ENCODE measurements at places on chromosomes 2 and 18. TPM values are rescaled to one million over a fixed set of nuclear protein-coding genes. Genes with fewer than 3 reads are reported as not detected.

The ACKR3 gene
- 57.0 TPM for total RNA-seq

The COL3A1 gene
- total RNA-seq: 0.92 TPM

The MAPRE2 gene
- 67.6 TPM for total RNA-seq

The CREG2 gene
- 0.81 TPM for total RNA-seq

The DYSF gene
- 82.1 TPM for total RNA-seq

The EMILIN1 gene
- total RNA-seq: 13.8 TPM

The MAP4K4 gene
- 374 TPM for total RNA-seq

The SMIM21 gene
- total RNA-seq: not detected

The ATP6V1B1 gene
- not detected for total RNA-seq

The SERPINB10 gene
- total RNA-seq: not detected

The DOK6 gene
- not detected for total RNA-seq

The XRCC5 gene
- total RNA-seq: 325 TPM

The ASXL2 gene
- total RNA-seq: 5.1 TPM

The ACYP2 gene
- 3.2 TPM for total RNA-seq

The ADD2 gene
- total RNA-seq: 2.6 TPM

The MRPS5 gene
- 67.9 TPM for total RNA-seq

DNA sequence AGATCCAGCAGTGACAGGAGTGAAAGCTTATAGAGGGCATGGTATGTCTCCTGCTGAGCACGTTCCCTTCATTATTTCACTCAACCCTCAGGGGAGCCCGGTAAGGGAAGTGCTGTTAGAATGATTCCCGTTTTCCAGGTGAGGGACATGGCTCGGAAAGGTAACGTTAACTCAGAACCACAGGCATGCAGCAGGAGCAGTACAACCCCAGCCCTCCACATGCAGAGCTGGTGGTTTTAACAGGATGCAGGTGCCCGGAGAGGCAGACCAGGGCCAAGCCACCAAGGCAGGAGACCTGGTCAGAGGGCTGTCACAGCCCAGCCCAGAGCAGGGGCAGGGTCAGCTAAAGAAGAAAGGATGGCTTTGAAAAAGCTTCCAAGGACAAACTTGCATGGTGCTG lies 268.5 kb downstream of the SH3BP4 start:
- DNase-seq: no peak

DNA sequence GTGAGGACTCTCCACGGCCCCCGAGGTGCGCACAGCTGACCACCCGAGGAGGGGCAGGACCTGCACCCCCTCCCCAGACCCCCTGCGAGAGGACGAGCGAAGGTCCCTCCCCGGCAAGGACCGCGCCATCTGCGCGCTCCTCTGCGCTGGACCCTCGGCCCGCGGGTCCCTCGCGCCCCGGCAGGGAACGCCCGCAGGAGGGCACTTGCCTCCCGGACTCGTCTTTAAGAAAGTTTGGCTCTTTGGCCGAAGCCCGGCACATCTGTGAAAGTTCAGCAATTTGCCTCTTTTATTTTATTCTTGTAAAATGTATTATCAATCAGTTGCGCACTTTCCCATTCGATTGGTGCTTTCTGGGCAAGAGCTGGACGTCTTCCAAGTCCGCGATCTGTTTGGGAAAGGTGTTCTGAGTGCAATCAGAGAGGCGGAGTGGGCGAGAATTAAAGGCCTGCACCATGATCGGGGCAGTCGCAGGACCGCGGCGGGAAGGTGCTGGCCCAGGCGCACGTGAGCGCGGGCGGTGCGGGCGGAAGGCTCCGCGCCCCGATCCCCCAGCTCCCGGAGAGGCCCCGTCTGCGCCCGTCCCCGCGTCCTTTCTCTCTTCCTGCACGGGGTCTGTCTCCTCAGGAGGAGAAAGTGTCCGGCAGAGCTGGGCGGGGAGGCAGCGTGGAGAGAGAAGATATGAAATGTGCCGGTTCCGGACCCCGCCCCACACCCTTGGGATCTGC lies 1.6 kb upstream of the ALKAL2 start:
- no peak for DNase-seq

DNA sequence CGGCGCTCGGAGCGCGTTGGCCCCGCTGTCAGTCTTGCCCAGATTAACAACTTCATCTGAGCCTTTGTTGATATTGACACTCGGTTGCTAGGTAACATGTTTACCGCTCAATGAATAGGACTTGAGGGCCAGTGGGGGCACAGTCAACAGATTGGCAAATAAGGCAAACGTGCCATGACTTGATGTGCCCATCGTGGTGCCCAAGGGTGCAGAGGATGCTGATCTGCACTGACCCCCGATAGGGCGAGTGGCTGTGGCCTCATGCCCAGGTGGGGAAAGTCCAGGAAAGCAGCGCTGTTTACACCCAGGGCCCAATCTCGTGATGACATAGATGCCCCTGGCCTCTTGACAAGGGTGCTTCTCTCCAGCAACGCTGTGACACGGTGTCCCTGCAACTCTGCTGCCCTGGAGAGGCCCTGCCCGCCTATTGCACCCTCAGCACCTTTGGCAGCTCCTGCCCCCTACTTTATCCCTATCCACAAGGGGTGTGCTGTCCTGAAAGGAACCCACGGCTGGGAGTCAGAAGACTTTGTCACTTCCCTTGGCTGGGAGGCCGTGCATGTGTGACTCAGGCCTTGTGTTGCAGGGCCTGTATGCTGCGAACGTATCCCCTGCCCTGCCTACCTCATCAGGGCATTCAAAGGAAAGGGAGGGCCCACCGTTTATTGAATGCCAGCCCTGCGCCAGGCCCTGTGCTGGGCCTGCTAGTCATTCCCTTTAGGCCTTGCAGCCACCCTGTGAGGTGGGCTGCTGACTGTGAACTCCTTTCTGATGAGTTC lies 158.0 kb downstream of the INHBB start:
- DNase-seq: no peak

DNA sequence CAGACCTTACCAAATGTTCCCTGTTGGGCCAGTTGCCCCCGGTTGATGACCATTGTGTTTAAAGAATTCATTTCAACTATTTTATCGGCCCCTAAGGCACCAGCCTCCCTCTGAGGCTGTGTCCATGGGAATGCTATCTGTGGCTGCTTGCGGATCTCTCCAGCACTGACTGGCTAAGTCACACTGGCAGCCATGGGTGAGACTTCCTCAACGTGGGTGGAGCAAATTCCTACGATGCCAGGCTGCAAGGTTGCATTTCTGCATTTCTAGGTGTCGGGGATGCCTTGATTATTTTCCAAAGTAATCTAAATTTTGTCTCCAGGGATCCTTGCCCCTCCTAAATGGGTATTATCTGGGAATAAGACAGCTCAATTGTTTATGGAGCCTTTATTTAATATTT lies 6.2 kb downstream of the CXCR4 start:
- DNase-seq: no peak

DNA sequence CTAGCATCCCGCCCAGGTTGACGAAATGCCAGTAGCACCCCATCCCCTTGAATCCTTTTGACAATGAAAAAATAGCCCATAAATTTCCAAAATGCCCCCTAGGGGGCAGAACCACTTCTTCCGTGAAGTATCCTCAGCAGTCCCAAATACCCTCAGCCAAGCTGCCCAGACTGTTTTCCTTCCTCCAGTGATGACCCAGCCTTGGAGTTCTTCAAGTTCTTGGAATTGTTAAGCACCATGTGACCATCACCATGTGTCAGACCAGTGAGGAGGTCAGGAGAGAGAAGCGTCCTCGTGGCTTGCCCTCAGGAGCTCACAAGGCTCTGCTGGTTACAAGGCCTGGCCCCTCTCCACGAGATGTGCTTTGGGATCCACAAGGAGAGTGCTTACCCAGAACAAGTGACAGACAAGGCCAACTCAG lies 1.4 kb upstream of the SLC23A3 start:
- DNase-seq: peak; percentile 66

- no peak for DNase-seq
Measured at GRCh38 chr2:124025891-124026434, 876 bp downstream of the CNTNAP5 start.

DNA sequence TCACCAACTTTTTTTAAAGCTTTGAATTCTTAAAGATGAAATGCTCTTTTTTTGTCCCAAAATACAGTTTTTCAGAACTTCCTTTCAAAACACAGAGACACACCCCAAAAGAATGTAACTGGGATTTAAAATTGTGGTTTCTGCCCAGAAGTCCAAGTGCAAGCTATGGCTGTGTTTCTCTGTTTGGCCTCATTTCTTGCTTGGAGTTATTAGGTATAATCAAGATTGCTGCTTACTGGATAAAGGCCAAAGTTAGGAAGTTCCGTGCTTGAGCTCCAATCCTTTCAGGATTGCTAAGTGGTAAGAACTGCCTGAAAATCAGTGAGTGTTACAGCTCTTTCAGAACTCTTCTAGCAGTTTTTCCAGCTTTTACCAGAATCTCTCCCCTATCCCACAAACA lies 16.9 kb downstream of the ZBTB7C start:
- DNase-seq: no peak

GRCh38 chr18:28108814-28109213 lies 68.1 kb downstream of the CDH2 start:
- DNase-seq: no peak

GRCh38 chr2:26618611-26619010 lies 22.6 kb downstream of the CIB4 start:
- no peak for DNase-seq

- DNase-seq: no peak
Measured at GRCh38 chr18:21047126-21047525, 64.5 kb downstream of the ROCK1 start.

- no peak for DNase-seq
Measured at GRCh38 chr18:13267431-13267873, 48.9 kb downstream of the LDLRAD4 start.

DNA sequence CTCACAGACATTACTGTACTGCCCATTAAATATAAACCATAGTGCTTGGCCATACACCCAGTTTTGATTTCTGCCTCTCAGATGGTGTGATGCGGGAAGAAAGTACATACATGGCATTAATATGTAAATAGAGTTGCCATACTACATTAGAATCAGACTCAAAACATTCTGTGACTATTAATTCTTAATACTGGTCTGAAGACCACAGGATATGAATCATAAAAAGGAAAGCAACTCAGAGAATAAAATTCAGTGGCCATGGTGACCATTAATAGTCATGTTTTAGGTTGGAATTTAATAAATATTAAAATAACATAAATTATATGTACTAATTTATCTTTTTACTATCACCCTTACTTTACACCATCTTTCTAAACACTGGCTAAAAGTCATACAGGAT lies 33.0 kb upstream of the WDR75 start:
- no peak for DNase-seq

DNA sequence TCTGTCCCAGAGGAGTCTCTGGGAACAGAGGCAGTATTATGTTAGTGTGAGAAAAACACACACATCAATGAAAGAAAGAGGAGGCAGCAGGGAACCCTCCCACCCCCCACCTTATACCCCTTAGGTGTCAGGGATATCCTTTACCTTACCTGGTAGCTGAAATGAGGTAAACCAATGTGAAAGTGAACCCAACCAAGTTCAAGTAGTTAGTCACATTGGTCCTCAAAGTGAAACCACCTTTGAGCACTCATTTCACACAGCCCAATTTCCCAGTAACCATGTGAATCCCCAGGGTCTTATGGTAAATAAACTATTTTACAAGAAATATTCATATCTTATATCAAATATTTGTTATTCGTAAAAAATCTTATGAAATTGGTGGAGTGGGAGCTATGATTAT lies 377.8 kb downstream of the LRATD1 start:
- no peak for DNase-seq

- DNase-seq: no peak
Measured at GRCh38 chr2:120715353-120715752, 20.3 kb upstream of the GLI2 start.

GRCh38 chr2:3244486-3244885 lies 133.1 kb downstream of the EIPR1 start:
- DNase-seq: no peak

- no peak for DNase-seq
Measured at GRCh38 chr2:200354833-200355751, 48.6 kb downstream of the SPATS2L start.

DNA sequence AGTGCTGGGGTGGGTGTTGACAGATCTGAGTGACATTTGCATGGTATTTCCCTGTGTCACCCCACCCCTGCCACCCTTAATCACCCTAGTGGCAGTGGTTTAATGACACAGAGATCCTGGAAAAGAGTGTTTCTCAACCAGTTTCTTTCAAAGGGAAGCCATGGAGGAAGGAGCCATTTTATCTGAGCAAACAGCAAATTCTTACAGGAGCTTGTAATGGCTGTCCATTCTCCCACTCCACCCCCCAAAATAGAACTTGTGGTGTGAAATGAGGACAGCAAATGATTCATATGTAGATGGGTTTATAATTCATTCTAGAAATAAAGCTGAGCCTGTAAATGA lies 51.5 kb downstream of the CDC42EP3 start:
- DNase-seq: no peak

DNA sequence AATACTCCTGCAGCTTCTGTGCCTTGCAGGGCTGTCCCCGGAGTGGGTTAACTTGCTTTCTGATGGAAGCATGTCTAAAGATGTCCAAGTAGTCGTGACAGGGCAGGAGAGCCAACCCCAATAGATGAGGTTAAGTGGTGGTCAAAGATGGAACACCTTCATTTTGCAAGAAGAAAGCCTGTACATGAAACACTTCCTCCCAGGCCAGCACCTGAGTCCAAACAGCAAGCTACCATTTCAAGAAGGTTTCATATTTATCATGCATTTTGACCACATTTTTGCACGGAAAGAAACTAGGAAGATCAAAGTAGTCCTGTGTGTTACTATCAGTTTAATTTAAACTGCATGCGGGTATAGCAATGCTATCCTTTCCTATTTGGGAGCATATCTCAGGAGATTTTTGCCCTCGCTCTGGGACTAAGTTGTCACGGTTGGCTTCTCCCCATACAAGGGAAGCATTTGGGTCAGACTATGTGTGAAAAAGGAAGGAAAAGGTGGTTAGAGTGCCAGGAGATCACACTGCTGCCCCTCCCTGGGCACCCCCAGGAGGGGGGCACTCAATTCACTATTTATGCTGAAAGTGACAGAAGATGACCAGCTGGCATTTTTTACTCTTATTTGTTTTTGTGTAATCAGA lies 187.6 kb downstream of the ZNF521 start:
- DNase-seq: no peak

DNA sequence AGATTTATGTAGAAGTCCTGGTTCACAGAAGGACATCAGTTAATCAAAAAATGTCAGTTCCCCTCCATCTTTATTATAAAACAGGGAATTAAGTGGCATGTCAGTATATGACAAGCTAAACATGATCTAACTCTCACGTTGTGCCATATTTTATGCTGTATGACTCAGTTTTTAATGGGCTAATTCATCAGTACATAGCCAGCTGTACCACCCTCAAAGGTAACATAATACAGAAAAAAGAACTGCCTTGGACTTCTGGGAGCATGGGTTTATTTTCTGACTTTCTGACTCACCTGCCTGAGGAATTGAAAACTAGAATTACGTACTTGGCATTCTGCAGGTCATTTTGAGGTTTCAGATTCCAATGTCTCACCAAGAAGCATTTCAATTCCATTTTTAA lies 135.7 kb downstream of the CMPK2 start:
- DNase-seq: no peak

GRCh38 chr2:219460424-219460926 lies 25.8 kb downstream of the SPEG start:
- DNase-seq: no peak

- DNase-seq: no peak
Measured at GRCh38 chr2:9346885-9347284, 76.4 kb downstream of the ITGB1BP1 start.

Data from pulmonary artery endothelial cell (primary cell).